ENCODE measurements at places on chromosomes 3 and 15. TPM values are rescaled to one million over a fixed set of nuclear protein-coding genes. Genes with fewer than 3 reads are reported as not detected.

PPP1R14D gene
- not detected for polyA plus RNA-seq

NRROS gene
- polyA plus RNA-seq: 2.9 TPM

ITIH4 gene
- 2.8 TPM for polyA plus RNA-seq

OR5K2 gene
- polyA plus RNA-seq: not detected

SCN11A gene
- 0.04 TPM for polyA plus RNA-seq

CCDC13 gene
- polyA plus RNA-seq: 0.75 TPM

WDR76 gene
- 4.2 TPM for polyA plus RNA-seq

AP3B2 gene
- polyA plus RNA-seq: 0.70 TPM

C3orf49 gene
- not detected for polyA plus RNA-seq

ACTC1 gene
- polyA plus RNA-seq: 2.7 TPM

CPN2 gene
- not detected for polyA plus RNA-seq

CAMP gene
- polyA plus RNA-seq: 0.12 TPM

TRAT1 gene
- polyA plus RNA-seq: 0.73 TPM

NEO1 gene
- polyA plus RNA-seq: 54.7 TPM

APH1B gene
- 9.1 TPM for polyA plus RNA-seq

NOX5 gene
- 1.1 TPM for polyA plus RNA-seq

CGNL1 gene
- polyA plus RNA-seq: 8.1 TPM

CYP1A2 gene
- polyA plus RNA-seq: not detected

GHSR gene
- not detected for polyA plus RNA-seq

PFN2 gene
- 175 TPM for polyA plus RNA-seq

ATP13A5 gene
- polyA plus RNA-seq: not detected

MRAS gene
- polyA plus RNA-seq: 76.2 TPM

SH3GL3 gene
- polyA plus RNA-seq: 0.41 TPM

NSMCE3 gene
- polyA plus RNA-seq: 5.5 TPM

FILIP1L gene
- polyA plus RNA-seq: 139 TPM

IREB2 gene
- 20.4 TPM for polyA plus RNA-seq

RHOV gene
- 0.07 TPM for polyA plus RNA-seq

HTD2 gene
- polyA plus RNA-seq: 11.3 TPM

Measured in ovary (tissue), 10 donors.